ENCODE measurements at places on chromosomes 6 and 20.

DNA sequence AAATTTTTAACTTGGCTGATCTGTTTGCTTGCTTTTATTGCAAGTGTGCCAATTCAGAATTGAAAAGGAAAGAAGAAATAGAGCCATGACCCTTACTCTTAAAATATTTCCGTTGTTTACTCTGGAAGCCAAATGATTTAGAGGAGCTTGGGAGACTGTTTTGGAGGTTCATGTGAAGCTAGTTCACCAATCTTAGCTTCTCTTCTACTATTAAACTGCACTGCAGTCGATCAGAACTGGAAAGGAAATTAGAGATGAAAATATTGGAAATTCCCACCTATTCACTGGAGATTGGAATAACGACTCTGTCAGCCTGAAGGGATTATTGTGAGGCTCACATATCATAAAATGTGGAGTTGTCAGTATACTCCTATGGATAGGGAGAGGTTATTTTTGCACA is 81.8 kb downstream of the MLIP start:
- DNase-seq = no peak

GRCh38 chr6:105509506-105510331 is 106.8 kb upstream of the PREP start:
- DNase-seq = no peak

DNA sequence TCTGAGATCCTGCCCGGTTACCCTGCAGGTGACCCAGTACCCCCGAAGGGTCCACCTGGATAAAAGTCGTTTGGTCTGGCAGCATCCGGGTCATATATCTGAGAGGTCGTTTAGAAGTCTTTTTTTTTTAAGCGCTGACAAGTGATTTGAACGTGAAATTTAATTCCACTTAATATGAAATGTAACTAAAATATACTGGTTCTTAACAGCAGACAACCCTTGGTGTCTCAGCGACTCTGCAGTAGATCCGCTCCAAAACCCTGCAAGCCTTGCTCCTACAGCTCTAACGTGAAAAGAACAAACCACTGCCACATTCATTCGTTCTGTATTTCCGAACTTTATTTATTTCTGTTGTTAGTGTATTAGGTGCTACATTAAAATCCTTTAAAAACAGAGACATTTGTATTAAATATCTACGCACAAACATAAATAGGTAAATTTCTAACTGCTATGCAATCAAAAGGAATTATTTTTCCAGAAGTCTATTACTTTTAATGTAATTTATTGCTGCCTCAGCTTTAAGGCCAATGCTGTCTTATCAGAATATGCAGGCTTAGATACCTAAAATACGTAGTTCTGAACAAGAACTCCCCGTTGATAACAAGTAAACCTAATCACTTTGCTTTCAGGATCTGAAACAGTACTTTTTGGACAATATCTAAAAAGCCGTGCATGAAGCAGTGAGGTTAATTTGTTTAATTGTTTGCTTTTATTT is 33.5 kb upstream of the TCF21 start:
- DNase-seq = no peak

- DNase-seq = no peak
Observed at GRCh38 chr6:112956696-112957535, 609.8 kb downstream of the RFPL4B start.

- no peak for DNase-seq
Observed at GRCh38 chr6:83218646-83219045, 25.5 kb downstream of the RWDD2A start.

DNA sequence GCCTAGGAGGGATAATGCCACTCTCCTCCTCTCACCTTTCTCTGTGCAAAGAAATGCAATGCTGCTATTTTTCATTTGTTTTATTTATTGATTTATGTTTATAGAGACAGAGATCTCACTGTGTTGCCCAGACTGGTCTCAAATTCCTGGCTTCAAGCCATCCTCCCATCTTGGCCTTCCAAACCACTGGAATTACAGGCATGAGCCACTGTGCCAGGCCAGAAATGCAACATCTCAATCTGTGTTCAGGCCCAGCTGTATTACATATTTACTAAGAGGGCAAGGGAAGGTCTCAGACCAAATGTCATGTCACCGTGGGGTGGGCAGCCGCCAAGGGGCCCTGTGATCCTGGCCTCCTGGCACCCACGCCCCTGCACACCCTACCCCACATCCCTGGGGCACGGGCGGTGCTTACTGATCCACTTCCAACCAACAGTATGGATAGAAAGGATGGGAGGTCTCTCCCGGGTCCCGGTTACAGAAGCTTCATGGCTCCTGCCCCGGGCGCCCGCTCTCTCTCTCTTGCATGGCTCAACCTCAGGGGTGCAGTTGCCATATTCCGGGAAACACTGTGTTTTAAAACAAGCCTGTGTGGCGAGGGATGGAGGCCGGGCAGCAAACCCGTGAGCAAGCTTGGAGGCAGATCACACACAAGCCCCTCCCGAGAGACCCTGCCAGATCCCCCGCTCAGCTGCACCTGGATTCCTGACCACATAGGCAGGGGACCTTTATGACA is 111.8 kb downstream of the AGPAT4 start:
- DNase-seq = no peak

Data from activated naive CD4-positive, alpha-beta T cell treated with anti-CD3 and anti-CD28 coated beads, Interleukin-2, amount 50 U/mL, for 72 hours (primary cell).